ENCODE measurements at places on chromosomes 4 and X.
A peak's percentile ranks its signal among the peaks of the same experiment; 100 is the strongest.

DNA sequence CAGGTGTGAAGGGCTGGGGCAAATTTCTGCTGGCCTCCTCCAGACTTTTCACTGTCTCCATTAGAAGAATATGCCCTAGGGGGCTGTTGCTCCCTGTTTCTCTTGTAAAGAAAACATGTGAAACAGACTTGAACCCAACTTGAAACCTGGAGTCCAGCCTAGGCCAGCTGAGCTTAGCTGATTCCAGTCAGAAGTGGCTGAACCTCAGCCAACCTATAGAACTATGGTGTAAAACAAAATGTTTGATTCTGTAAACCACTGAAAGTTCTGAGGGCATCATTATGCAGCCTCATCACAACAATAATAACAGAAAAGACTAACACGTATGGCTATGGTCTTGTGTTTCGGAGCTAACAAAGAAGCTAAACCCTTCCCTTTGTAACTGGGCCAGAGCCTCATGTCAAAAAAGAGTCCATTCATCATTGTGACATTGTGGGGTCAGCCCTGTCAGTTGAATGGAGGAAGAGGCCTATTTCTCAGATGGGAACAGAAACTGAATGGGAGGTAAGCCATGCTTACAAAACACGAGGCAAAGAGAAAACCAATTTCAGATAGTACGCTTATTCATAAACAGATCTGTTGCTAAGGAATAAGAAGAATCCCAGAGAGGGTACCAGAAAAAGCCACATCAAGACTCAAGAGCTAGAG is 34.1 kb downstream of the SETD7 start:
- DNase-seq = no peak

- DNase-seq = no peak
Measured at GRCh38 chr4:2340272-2341061, 78.0 kb downstream of the ZFYVE28 start.

DNA sequence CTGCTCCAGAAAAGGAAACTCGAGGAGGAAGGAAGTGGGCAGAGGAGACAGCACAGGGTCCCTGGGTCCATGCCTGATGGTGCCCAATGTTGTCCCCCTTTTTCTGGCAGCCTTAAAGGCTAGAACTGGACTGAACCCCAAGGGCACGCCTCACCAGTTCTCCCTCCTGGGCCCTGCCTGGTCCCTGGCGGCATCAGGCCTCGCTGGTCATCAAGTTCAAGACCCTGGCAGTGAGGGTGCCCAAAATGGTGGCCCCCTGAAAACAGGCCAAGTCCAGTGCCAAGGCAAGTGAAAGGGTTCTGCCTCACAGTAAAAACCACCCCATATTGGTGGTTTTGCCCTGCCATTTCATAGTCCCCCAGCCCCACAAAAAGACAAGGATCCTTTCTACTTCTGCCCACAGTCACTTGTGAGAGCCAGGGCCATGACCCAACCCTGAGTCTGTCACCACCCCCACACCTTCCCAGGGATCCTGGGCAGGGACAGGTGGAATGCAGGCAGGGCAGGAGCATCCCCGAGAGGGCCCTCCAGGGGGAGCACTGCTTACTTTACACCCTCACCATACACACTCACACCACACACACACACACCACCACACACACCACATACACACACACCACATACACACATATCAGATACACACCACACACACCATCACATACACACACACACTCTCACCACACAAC is 107.6 kb downstream of the DCTD start:
- DNase-seq = no peak

GRCh38 chr4:72391281-72391680 is 177.7 kb downstream of the ADAMTS3 start:
- no peak for DNase-seq

DNA sequence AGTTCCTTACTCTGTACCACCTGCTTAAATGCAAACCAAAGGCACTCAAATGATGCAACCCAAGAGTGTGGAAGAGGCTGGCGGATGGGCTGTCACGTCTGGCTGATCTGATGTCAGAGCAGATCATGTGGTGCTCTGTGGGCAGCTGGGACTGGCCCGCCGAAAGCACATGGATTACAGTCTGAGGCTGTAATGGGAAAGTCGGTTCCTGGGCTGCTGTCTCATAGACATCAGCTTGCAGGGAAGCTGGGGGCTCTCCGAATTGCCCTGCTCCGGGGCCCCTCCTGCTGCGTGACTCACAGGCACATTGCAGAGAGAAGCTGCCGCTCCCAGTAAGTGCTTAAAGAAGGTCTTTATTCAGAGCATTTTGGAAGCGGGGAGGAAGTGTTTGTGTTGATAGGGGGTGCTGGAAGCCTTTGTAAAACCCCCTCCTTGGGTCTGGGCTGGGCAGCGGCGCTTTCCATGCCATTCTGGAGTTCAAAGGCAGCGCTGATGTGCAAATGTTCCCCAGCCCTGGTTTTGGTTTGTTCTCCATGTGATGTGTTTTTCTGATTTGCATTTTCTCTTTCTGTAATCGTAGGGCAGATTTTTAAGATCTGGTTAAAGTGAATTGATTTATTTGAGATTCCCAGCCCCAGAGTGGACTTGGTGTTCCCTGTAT is 181.1 kb downstream of the LARP7 start:
- DNase-seq = peak; percentile 25

DNA sequence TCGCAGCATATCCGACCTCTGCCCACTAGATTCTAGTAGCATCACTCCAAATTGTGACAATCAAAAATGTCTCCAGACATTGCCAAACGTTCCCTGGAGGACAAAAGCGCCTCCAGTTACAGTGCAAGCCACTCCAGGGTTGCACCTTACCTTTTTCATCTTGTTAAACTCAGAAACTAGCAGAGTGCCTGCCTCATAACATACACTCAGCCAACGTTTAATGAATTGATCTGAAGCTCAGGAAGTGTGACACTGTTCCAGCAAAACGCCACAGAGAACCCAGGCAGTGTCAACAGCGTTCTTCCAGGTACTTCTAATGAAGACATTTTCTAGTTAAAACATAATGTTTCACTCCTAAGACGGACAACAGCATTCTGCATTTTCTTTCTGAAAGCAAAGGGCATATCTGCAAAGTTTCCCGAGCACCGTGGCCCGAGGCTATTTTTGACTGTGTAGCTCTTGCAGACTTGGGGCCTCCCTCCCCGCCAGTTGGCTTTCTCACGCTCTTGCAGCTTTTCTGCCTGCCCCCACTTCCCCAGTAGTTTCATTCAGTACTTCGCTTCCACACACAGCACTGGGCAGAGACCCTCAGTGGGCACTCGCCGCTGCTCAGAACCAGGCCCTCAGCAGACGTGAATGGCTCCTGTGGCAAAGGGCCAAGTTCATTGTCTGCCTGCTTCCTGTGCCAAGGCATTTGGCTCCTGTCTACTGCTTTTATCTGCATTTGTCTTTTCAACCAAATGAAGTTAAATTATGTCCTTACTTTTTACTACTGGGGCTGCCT is 133.4 kb upstream of the TTC29 start:
- no peak for DNase-seq

GRCh38 chr4:143700046-143700415 is 444 bp downstream of the FREM3 start:
- no peak for DNase-seq

DNA sequence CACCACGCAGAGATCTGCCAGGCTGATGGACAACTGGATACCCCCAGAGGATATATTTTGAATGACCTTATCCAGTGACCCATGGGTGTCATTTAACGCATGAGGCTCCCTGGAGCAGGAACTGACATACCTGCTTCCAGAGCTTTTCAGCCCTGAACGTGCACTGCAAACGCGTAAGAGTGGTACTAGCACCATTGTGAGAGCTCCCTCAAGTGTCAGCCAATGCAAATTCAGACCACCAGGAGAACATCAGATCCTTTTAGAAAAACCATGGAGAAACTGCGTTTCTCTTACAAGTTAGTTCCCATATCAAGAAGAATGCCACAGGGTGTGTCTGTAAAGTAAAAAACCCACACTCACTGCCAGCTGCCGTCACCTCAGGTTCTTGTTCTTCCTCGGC is 7.3 kb downstream of the TREX2 start:
- DNase-seq = no peak

DNA sequence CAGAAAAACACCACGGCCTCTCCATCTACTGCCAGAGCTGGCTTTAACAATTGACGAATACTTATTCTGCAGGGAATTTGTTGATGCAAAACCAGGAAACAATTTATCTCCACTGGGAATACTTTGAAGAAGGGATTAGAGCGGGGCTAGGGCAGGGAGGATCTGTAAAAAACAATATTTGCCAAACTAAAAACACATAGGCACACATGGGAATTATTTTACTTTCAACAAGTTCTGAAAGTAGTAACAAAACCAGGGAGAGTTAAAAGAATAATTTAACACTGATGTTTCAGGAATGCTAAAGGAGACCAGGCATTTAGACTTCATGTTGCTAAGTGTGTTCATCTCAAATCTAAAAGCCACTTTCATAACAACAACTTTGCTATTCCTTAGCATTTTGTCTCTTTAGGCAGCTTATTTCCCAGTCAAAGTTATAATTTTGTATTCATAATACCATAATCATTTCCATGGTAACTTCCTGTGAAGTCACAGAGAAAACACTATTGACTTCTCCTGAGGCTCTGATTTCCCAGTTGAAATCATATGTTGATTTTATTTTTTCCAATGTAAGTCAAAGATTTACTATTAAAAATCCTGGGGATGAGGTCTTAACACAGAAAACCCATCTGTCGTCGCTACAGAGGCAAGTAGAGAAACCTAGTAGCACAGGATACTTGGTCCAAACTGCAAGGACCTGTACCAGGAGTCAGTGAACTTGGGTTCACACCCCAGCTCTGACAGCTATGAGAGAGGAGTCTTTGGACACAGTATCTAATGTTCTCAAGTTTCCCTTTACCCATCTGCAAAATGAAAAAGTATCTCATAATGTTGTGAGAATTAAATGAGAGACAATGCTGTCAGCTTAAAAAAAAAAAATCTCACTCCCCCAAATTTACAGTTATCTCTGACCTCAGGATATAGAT is 69.3 kb downstream of the SH3RF1 start:
- no peak for DNase-seq

GRCh38 chr4:174358829-174359228 is 75.1 kb downstream of the CEP44 start:
- no peak for DNase-seq

DNA sequence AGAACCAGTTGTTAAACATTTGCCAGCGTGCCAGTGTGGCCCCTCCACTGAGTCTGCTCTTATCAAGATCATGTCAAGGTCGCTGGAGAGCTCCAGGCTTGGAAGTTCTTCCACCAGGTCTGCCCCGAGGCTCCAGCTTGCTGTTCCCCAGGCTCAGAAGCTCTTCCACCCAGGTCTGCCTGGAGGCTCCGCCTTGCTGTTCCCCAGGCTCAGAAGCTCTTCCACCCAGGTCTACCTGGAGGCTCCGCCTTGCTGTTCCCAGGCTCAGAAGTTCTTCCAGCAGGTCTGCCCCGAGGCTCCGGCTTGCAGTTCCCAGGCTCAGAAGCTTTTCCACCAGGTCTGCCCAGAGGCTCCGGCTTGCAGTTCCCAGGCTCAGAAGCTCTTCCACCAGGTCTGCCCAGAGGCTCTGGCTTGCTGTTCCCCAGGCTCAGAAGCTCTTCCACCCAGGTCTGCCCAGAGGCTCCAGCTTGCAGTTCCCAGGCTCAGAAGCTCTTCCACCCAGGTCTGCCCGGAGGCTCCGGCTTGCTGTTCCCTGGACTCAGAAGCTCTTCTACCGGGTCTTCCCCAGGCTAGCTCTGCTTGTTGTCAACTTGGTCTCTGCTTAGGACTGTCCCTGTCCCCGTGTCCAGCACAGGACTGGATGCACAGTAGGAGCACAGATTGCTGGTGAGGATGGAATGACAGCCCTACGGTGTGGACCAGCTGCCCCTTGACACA is 54.4 kb downstream of the HMX1 start:
- no peak for DNase-seq

- DNase-seq = no peak
Measured at GRCh38 chr4:165788686-165789463, 84.2 kb upstream of the TLL1 start.

DNA sequence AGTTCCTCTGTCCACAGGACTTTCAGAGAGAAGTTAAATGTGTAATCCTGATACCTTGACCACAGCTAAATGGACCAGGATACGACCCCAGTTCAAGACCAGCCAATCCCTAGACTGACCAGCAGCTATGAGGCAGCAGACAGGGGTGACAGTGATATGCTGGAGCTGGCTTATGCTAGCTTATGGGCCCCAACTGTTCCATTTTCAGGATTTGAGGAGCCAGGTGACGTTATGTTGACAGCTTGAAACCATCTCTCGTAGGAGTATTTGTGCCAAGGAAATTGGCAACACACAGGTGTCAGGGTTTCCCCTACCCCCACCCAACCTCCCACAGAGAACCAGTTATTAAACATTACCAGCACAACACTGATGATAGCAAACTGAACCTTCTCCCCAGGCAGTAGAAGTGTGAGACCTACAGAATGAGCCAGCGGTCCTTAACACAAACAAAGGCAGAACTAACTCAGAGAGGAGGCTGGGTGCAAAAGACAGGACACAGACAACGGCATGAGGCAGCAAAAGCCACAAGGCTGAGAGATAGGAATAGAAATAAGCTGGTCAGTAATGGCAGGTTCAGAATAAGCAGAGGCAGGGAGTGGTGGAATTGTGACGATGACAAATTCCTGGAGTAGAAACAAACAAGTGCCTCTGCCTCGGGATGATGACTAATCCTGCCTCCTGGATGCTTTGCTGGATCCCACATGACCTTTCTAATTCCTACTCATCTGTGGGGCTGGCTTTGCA is 85.6 kb upstream of the CPEB2 start:
- no peak for DNase-seq

- DNase-seq = no peak
Measured at GRCh38 chrX:77003956-77004355, 443.2 kb upstream of the FGF16 start.

- DNase-seq = no peak
Measured at GRCh38 chrX:20015945-20016615, 25.2 kb upstream of the BCLAF3 start.

DNA sequence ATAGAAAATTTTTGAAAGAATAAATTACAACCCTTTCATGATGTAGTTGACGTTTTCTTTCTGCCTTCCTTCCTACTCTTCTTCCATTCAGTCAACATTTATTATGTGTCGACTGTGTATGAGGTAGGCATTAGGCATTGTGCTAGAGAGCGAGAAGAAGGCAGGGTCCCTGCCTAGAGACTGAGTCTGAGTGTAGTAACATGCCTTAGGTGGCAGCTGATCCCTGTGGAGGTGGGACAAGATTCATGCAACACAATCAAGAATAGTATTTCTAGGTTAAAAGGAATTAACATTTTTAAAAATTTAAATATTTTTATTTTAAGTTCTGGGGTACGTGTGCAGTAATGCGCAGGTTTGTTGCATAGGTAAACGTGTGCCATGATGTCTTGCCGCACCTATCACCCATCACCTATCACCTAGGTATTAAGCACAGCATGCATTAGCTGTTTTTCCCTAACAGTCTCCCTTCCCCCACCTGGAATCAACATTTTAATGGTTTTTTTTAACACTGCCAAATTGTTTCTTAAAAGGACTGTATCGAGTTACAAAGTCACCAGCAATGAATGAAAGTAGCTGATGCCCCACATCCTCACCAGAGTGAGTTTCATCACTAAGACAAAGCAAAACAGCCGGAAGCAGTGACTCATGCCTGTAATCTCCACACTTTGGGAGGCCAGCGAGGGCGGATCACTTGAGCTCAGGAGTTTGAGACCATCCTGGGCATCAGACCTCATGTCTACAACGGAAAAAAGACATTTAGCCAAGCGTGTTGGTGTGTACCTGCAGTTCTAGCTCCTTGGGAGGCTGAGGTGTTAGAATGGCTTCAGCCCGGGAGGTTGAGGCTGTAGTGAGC is 84.0 kb downstream of the WWC2 start:
- peak; percentile 96 for DNase-seq

GRCh38 chr4:52099860-52100461 is 48.9 kb downstream of the SPATA18 start:
- no peak for DNase-seq

- no peak for DNase-seq
Measured at GRCh38 chr4:113840861-113841260, 79.3 kb upstream of the CAMK2D start.
